Right hindlimb (tissue), 1 donor: ENCODE measurements at places on chromosomes 7 and 10.

DNA sequence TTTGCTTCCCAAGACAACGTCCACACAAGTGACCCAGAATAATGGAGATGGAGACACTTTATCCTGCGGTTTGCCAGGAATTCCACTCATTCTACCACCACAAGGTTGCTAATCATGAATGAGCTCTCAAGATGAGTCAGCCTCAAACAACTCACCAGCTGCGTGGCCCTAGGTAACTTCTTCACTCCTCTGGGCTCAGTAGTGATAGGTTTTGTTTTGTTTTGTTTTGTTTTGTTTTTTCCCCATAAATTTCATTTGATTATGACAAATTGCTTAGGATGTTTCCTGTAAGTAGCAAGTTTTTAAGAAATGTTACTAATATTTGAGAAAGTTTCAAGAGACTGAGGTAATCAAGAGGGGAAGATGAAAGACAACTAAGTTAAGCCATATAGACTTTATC is 286.8 kb downstream of the PARD3 start:
- no peak for DNase-seq

GRCh38 chr10:99540306-99540656 is 7.5 kb downstream of the NKX2-3 start:
- no peak for DNase-seq

DNA sequence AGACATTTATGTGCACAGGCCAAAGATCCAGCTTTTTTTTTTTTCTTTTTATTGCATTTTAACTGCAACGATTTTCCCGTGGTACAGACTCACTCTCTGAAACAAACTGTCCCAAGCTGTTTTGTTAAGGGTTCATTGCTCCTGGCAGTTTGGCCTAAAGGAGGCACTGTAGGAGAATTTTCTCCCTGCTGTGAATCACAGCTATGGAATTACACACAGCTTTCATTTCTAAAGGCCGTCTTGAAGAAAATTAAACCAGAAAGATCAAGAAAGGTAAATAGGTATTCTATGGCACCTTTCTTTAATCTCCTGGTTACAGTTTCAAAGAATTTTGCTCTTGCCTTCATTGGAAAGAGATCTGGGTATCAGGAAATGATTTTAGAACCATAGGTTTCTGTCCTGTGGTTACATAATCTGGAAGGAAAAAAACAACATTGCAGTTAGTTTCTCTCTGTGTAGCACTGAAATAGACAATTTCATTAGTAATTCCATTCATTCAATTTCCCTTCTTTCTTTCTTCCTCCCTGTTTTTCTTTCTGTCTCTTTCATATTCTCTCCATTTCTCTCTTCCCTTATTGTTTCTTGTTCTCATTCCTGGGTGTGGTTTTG is 51.2 kb downstream of the PDK4 start:
- peak; percentile 59 for DNase-seq

DNA sequence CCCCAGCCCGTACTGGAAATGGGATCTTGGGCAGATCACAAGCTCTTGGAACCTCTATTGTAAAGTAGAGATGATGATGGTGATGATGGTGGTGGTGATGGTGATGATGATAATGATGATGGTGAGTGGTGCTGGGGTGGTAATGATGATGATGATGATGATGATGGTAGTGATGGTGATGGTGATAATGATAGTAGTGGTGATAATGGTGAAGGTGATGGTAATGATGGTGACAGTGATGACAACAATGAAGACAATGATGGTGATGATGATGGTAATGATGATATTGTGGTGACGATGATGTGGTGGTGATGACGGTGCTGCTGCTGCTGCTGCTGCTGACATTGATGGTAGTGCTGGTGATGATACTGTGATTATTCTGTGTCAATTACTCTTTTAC is 91.0 kb upstream of the AFAP1L2 start:
- no peak for DNase-seq

DNA sequence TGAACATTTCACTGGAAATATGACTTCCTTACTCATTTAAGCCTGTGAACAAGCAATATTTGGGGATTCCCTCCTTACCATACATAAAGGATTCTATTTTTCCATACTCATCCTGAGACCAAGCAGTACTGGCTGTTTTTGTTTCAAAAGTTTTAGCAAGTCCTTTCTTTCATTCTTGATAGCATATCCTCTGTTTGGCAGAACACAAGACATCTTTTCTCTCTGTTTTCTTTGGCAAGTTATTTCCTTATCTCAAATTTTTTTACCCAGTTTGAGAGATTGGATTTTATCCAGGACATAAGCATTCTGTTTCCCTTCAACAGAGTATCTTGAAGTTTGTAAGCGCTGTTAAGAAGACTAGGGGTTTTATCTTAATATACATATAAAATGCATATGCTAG is 3.0 kb upstream of the WASL start:
- DNase-seq: no peak

DNA sequence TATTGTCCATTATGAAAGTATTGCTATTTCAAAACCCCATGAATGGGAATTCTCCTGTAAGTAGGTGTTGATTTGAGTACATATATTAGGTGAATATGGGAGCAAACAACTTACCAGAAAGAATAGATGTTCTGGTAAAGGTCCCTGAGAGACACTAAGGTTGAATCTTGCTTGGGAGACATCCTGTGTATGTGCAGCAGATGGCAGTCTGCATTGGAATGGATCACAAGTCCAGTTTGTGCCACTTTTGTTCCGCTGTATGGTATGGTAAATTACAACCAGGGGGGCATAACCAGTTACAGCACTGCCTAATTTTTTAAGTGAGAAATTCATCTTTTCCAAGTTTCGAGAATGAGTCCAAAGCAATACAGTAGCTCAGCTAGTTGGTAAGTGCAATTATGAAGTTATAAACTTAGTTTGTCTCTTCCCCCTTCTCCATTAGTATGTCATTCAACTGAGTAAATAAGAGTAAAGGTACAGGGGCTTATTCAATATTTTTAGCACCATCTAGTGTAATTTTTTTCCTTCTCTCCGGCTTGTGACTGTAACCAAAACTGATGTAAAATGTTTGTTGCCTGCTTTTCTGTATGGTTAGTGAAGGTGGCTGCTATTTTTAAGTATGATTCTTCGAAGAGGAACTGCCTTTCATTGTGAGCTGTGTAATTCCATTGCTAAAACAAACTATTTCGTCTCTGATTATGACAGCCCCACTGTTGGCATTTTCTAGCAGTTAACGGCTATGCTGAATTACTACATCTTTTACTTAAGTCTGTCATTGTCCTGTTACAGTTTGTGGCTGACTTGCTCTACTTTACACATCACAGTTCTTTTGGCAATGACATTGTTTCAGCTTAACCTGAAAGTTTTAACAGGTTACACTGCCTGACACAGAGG is 2.8 kb downstream of the MCU start:
- peak; percentile 38 for DNase-seq

DNA sequence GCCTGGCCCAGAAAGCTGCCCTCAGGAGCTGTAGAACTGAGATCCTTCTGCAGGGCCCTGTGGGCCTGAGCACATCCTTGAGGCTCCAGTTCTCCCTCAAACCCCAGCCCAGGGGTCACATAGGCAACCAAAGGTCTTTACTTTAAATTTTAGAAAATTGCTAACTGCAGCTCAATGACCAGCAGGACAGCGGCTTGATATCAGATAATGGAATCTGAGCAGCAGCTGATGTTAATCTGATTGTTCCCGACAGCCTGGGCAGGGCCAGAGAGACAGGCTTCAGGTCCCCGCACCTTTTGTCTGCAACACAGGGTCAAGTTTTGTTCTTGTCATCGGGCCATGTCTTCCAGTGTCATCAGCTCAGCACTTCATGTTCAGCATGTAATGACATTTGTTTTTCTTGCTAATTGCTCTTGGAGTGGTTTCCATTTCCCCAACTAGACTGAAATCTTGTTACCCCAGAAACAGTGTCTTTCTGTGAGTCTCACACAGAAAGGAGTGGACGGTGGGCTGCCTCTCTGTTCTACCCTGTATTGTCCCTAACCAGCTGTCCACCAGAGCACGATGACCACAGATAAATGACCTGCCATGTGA is 91.0 kb downstream of the PAXIP1 start:
- DNase-seq: no peak

- DNase-seq: no peak
Observed at GRCh38 chr7:31497516-31497915, 16.4 kb upstream of the ITPRID1 start.

- no peak for DNase-seq
Observed at GRCh38 chr7:150421831-150422230, 28.6 kb upstream of the GIMAP8 start.

DNA sequence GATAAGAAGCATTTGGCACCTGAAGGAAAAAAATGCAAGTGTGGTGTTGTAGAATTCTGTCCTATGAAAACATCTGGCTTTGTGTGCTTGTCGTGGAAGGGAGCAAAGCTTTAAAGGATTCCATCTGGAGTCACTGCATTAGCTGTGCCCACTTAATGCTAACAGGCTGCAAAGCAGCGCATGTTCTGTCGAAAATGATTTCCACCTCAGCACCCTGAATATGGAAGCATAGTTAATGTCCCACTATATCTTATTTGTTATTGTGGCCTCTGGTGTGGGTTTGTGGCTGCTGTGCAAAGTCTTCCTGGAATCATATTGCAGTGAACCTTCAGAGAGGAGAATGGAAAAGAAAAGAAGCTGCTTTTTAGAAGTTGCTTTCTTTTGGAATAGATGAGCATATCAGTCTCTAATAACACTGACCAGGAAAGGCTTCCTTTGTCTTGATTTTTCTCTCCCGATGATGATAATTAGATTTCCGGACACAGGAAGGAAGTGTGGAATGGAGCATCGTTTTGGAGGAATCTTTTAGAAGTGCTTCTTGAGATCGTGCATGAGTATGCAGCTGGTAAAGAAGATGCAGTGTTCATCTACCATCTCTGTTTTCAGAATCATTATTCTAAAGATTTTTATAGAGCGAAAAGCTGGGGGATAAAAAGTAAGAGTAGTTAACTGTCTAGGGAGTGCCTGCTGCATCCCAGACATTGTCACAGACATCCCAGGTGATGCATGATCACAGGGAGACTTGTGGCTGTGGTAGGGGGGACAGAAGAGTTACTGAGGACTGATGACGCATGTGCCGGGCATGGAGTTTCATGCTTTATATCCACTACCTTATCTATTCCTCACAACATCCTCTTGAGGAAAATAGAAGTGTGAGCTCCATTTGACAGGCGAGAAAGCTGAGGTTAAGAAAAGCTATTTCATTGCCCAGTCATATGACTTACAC is 54.6 kb downstream of the TEX36 start:
- no peak for DNase-seq

DNA sequence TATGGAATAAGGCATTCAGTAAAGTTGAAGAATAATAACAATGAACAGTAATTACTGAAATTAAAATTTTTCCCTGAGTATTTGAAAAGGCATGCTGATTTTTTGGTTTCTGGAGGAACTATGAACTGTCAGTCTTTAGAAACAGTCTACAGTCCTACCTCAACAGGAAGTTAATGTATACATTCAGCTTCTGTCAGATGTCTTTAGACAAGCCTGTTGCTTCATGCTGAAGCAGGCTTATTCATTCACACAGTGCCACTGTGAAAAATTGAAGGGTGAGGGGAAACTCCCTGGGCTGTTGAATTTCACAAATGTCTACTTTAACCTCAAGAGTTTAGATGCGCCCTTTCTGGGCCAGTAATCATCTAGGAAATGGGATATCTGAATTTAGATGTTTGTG is 3.5 kb downstream of the NRF1 start:
- DNase-seq: no peak
